ENCODE measurements at places on chromosomes 4 and X.
A peak's percentile ranks its signal among the peaks of the same experiment; 100 is the strongest.

GRCh38 chr4:112908511-112908910 is 140.9 kb upstream of the ANK2 start:
- no peak for DNase-seq

- no peak for DNase-seq
Measured at GRCh38 chrX:69127466-69127865, 37.8 kb downstream of the PJA1 start.

DNA sequence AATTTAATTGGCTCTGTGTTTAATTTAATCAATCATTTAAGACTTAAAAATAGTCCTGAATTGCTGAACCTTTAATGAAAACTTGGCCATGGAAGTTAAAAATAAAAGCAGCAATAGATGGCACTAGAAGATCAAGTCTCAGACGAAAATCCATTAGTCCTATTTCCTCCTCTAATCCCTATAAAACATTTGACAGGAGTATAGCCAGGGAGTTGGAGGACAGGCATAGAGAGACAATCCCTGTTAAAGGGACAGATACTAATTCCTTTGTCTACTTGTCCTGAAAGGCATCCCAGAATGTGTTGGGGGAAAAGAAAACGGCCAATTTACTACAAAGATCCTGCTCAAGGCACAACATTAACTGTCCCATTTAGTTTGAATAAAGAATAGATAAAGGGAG is 276.3 kb upstream of the TACR3 start:
- DNase-seq = no peak

DNA sequence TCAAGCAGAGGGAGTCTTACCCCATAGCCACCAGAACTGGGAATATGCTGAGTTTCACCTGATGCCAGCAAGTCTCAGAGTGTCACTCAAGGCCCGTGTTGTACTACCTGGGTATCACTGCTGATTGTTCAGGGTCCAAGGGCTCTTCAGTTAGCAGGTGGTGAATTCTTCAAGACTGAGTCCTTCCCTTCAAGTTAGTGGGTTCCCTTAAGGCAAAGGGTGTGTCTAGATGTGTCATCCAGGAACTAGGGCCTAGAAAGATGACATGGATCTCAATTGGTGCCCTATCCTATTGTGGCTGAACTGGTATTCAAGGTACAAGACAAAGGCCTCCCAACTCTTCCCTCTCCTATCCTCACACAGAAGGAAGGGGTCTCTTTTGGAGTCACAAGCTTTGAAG is 159.9 kb upstream of the DIPK2B start:
- no peak for DNase-seq

DNA sequence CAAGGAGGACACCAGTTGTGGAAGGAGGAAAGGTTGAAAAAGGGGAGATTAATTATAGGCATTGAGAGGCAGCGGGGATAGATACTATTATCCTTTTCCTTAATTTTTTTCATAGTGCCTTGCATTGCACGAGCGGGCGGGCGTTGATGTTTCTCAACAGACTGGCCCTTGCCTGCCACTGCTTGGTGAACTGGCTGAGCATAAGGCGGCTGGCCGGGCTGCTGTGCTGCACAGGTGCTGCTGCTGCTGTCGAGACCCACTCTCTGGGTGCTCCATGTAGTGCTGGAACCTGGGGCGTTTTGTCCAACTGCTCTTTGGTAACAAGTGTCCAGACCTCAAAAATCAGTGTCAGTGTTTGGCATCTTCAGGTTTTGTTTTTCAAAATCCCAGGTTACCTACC is 83.3 kb upstream of the PAQR3 start:
- DNase-seq = no peak

- DNase-seq = no peak
Measured at GRCh38 chr4:7014815-7015214, 28.4 kb upstream of the TADA2B start.

DNA sequence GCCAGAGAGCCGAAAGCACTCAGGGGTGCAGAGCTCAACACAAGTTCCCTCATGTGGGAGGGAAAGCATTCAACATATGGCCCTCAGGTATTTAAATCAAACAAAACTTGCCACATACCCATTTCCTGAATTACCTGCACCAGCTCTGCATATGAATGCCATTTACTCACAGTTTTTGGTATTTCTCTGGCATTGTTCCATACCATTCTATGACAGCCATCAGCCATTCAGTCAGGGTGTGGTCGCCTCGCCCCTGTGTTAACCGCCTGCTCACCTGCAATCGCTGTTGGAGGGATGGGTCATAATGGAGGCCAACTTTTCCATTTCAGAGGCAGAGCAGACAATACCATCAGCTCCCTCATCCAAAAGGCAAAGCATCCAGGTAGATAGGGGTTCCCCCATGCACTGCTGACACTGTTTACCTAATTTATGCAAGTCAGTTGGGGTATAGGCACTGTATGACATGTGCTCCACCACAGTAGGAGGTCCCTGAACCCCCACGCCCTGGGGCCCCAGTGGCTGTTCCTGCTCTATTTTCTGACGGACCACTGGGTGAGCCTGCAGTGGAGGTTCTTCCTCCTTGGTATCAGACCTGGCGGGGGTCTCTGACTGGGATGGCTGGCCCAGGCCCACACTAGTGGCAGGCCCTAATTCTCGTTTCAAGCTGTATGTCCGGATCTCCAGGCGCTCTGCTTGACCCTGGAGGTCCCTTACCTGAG is 227.1 kb downstream of the ADGRL3 start:
- DNase-seq = no peak

DNA sequence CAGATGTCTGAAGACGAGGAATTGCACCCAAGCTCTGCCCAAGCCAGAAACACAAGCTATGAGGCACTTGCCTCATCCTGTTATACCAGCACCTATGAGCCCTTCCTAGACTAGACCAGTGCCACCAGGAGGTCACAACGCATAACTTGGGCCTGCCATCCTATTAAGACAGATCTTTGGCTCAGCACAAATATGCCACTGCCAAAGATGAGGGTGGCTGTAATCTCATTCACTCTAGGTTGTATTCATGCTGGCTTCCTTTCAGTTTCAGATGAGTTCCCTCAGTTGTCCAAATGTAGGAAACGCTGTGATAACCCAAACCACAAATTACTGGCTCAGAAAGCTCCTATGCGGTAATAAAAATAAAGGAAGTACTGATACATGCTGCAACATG is 76.5 kb upstream of the CITED1 start:
- DNase-seq = no peak

DNA sequence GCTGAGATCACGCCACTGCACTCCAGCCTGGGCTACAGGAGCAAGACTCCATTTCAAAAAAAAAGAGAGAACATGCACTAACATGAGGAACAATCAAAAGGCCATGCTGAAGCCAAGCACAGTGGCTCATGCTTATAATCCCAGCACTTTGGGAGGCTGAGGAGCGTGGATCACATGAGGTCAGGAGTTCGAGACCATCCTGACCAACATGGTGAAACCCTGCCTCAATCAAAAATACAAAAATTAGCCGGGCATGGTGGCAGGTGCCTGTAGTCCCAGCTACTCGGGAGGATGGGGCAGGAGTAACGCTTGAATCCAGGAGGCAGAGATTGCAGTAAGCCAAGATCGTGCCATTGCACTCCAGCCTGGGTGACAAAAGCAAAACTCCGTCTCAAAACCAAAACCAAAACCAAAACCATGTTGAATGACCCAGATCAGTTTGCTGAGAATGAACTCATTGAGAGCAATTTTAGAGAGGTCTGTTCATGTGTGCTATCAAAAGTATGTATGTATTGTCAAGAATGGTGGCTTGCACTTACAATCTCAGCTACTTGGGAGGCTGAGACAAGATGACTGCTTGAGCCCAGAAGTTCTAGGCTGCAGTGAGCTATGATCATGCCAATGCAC is 44.8 kb downstream of the PDS5A start:
- peak; percentile 6 for DNase-seq

GRCh38 chr4:118740869-118741268 is 55.7 kb downstream of the METTL14 start:
- DNase-seq = no peak

DNA sequence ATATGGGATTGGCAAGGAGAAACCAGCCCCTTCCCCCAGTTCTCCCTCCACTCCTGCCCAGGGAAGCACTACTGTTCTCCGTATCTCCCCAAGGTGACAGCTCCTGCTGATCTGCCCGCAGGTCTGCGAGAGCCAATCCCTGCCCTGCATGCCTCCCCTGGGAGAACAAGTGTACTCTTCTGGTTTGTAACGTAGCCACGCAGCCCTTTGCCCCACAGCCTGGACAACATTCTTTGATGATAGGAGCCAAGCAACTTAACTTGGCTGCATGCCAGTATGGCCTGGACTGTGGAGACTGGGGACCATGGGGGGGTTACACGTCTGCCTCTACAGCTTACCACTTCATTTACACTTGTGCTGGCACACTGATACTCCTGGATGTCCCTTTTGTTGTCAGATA is 2.0 kb downstream of the STBD1 start:
- peak; percentile 56 for DNase-seq

DNA sequence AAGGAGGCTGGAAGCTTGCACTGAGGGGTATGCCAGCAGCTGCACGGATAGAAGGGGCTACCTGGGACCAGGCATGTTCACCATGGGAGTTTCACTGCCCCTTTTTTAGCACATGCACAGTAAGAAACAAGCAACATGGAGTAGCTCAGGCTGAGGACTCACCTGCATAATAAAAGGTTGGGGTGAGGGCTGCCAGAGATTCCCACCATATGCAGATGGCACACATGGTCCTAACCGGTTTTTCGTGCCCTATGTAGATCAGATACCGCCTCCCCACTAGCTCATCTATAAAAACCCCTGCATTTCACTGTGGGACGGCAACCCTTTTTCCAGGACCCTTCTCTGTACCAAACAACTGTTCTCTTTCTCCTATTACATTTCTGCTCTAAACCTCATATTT is 97.0 kb upstream of the LANCL3 start:
- no peak for DNase-seq

- DNase-seq = no peak
Measured at GRCh38 chr4:96784336-96784735, 944.4 kb downstream of the PDHA2 start.

DNA sequence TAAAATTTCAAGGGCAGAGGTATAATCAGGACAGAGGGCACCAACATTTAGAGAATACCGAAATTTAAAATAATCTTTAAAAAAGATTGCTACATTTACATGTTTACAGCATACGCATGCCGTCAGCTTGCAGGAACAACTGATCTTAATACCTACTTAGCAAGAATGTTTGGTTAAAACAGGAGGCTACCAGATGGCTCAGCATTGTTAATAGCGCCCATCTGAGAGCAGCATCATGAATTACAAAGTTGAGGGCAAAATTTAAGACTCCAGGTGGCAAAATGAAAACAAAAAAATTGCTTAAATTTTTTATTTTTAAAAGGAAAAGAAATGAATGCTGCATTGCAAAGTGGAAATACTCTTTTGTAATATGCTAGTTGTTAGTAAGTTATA is 241.3 kb downstream of the C4orf33 start:
- DNase-seq = no peak

DNA sequence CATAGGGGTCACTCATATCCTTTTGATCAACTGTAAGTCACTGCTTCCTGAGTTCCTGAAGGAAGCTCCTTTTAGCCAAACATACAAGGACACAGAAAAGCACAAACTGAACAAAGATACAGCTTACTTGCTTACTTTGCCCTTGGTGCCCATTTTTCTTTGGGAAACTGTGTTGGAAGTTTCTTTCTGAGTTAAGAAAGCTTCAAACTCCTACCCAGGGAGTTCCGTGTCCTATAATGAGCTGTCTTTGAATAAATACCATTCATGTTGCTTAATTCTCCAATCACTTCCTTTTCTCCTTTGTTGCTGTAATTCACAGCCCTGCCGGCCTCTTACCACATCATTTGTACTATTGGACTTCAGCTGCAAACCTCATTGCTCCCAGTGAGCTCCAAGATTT is at the start of gene ADH4:
ADH4 (minus strand) TSS at position 228 of the 400 bp plus-strand sequence; CDS start at position 153, 75 bp downstream.
- DNase-seq = no peak

DNA sequence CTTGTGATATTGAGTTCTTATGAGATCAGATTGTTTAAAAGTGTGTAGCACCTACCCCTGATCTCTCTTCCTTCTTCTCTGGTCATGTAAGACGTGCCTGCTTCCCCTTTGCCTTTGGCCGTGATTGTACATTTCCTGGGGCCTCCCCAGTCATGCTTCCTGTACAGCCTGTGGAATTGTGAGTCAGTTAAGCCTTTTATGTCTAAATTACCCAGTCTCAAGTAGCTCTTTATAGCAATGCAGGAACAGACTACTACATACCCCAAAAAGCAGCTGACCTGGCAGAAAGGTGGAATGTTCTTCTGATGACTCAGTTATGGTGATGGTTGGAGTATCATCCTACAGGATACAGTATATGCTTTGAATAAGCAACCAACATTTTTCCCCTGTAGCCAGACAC is 11.4 kb upstream of the MCUB start:
- peak; percentile 25 for DNase-seq

GRCh38 chr4:100816436-100817045 is 298.7 kb upstream of the EMCN start:
- peak; percentile 57 for DNase-seq

DNA sequence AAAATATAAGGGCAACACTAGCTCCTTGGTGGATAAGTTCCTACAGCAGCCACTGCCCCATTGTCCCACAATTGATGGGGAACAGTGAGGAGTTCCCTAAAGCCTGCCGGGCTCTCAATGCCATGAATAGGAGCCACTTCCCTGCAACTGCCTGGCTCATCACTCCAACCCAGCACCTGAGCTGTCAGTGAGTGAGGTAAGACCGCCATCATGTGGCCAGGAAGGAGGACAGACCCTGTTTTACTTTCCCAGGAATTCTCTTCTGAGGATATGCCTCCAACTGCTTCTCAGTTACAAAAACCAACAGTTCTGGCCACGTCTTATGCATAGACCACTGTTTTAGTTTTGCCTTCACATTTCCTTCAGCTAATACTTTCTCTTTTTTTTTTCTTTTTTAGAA is 45.5 kb downstream of the SRPX start:
- DNase-seq = peak; percentile 16

GRCh38 chr4:135533053-135533452 is 1331.5 kb upstream of the PABPC4L start:
- DNase-seq = no peak

DNA sequence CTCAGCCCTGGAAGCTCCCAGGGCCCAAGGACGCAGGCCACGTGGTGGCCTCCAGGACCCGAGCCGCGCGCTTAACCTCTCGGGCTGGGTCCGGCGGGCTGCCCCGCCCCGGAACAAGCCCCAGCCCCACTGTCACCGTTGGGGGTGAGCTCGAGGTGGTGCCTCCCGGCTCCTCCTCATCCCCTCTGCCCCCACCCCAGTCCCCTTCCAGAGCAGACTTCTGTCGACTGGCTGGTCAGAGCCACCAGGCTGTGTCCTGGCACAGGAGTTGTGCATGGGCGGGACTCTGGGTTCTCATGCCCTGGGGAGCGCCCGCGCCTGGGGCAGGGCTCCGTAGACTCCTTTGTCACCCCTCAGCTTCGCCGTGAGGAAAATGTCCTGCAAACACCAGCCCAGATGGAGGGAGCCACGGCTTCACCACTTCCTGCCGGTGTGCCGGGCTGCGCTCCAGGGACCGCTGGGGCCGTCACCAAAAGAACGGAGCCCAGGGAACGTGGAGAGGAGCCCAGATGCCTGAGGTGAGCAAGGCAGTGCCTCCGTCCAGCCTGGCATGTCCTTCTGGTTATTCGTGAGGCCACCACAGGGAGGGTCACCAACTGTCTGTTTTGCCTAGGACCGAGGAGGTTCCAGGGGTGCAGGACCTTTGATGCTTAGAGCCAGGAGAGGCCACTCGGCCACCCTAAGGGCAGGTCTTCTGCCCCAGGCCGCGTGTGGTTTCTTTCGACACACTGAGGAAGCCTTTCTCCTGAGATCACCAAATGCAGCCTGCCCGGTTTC is 7.1 kb upstream of the RGS12 start:
- DNase-seq = peak; percentile 81

Measured in trophoblast cell (in vitro differentiated cells and primary cell).